Kidney epithelial cell (primary cell): ENCODE measurements at places on chromosomes 12 and 14.
A peak's percentile ranks its signal among the peaks of the same experiment; 100 is the strongest.

DNA sequence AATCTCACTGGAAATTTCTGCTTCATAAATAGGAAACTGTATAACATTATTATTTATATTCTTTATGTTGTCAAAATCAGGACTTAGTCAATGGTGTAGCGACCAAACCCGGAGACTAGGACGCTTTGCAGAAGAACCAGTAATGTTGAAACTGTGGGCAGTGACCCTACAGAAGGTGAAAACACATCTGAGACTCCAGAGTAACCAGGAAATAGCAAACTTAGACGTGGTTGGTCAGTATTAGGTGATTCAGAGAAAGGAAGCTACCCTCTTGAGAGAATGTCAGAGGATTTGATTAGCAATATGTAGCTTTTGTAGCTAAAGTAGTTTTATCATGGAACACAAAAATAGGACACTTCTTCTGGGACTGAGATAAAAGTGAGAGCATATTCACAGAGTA is 381.9 kb downstream of the SLC16A7 start:
- DNase-seq: no peak

- DNase-seq: no peak
Measured at GRCh38 chr14:70045844-70046535, 142.8 kb downstream of the SLC8A3 start.

DNA sequence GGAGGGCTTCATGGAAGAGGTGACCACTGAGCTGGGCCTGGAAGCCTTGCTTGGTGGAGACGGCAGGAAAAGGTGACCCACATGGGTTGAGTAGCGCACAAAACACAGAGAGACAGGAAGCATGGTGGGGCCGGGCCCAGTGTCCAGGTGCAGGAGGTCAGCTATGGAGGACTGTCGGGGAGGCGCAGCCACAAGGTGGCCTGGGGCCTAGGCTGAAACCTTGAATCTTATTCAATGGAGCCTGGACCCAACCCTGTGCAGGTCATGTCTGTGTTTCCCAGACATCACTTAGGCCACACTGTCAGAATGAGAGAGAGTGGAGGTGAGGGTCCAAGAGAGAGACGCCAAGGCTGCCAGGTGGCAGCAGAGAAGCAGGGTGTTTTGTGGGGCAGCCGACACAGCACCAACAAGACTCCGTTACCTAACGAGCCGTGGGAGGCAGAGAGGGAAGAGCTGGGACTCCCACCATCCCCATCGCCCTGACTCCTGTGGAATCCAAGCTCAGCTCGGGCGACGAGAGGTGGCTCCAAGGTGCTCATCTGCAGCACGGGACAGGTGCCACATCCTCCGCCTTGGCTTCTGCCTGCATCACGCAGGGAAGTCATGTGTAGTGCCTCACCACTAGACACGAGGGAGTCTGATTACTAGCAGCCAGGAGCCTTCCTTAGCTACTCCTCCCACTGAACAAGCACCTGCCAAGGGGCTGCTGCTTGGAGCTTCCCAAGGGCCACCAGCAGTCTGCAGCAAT is 38.7 kb downstream of the DEGS2 start:
- no peak for DNase-seq

GRCh38 chr12:72502546-72502945 is 230.4 kb downstream of the TRHDE start:
- no peak for DNase-seq

- DNase-seq: no peak
Measured at GRCh38 chr14:69500736-69501135, 16.2 kb downstream of the PLEKHD1 start.

GRCh38 chr12:51393676-51394545 is 2.7 kb upstream of the GALNT6 start:
- peak; percentile 81 for DNase-seq

DNA sequence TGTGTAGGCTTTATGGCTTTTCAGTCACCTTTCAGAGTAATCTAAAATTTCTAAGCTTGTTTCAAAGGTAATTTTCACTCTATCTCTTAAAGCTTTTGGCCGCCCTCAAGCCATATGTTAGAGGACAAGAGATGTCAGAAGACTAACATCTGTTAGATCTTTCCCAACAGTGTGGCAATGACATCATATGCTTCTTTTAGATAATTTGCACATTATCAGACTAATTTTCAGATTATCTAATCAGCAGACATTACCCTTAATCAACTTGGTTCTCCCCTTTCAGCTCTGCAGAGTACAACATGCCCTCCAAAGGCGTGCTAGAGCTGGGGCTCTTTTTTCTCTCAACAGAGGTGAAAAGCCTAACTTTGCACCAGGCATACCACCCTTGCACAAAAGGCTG is 207.1 kb downstream of the DPF3 start:
- DNase-seq: no peak

- no peak for DNase-seq
Measured at GRCh38 chr12:59459966-59460660, 135.7 kb upstream of the SLC16A7 start.

DNA sequence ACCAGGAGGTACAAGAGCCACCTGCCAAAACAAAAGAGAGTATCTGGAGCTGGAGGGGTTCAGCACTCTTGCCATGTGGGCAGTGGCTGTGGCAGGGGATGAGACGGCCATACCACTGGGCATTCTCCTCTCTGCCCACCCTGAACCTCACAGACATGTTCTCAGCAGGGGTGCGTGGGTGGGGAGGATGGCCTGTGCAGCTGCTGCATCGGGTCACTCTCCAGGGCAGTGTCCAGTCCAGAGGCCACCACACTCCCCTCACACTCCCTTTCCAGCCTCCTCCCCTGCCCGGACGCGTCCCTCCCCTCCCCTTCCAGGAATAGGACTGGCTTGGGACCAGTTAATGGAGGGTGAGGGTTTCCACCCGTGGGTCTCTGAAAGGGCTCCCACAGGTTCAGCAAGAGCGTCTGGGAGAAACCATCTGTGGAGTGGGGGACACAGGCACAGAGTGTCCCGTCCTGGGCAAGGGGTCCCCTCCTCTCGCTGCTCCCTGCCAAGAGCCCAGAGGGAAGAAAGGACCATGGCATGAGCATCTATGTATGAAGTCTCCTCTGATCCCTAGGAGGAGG is 501 bp downstream of the C1R start:
- no peak for DNase-seq

DNA sequence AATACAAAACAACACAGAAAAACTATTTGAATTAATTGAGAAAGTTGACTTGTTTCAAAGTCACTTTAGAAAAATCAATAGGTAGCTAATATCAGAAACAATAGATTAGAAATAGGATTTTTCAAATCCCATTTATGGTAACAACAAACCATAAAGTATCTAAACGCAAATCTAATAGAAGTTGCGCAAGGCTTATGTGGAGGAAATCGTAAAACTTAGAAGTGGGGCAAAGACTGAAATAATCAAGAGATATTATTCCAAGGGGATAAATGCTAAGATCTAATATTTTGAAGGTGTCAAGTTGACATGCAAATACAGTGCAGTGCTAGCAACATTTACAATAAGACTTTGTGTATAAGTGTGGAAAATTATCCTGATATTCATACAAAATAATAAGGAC is 87.2 kb downstream of the TRHDE start:
- no peak for DNase-seq

GRCh38 chr14:80658733-80659132 is 282.8 kb downstream of the CEP128 start:
- DNase-seq: no peak

GRCh38 chr12:99847936-99848335 is 136.8 kb downstream of the ANKS1B start:
- no peak for DNase-seq

DNA sequence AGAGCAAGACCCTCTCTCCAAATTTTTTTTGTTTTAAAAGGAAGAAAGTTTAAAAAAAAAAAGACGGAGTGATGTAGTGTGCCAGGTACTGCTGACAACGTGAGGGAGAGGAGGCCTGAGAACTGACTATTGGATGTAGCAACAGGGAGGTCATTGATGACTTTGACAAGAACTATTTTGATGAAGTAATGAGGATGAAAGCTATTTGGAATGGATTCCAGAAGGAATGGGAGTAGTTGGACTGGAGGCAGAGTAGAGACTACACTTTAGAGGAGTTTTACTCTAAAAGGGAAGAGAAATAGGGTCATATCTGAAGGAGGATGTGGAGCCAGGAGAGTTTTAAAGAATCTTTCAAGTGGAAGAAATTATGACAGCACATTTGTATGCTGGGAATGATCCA is 27.8 kb upstream of the SLC38A2 start:
- DNase-seq: no peak

DNA sequence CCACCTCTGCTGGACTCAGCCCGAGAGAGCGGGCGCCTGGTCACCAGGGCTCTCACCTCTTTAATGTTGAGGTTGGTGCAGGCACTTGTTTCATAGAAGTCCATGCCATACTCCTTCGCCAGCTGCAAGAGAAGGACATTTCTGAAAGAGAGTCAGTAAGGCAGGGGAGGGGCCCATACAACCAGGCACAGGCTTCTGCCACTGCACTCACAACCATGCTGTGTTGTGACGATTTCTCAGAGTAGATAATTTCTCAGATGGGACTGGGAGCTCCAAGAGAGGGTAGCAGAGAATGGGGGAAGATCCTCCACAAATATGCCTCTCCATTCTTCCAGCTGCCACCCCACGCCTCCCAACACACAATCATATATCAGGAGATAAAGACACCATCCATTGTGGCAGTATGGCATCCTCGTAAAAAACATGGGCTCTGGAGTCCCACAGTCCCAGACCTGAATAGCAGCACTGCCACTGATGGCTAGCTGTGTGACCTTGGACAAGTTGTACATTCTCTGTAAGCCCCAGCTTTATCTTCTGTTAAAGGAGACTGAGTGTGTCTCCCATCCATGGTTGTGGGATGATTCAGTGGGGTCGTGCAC is 6.2 kb upstream of the GPX2 start:
- no peak for DNase-seq

DNA sequence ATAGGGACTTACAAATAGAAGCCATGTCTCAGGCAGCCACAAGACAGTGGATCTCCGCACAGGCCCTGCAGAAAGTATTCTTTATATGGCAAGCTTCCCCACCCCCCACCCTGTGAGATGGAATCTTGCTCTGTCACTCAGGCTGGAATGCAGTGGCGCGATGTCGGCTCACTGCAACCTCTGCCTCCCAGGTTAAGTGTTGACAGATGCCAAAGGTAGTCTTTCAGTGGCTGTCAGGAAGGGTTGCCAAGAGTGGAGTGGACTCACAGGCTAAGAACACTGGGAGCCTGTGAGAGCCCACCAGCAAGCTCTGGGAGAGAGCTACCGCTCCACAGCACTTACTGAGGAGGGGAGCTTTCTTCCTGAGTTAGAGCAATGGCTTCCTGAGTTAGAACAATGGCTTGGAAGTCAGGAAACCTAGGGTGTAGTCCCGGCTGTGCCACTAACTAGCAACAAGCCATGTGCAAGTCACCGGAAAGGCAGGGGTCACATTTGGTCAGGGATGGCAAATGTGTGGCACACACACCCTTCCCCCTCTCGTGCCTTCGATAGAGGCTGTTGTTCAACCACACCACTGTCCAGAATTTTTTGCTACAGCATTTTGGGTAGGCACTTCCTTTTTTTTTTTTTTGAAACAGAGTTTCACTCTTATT is 2.6 kb downstream of the RNASE1 start:
- DNase-seq: no peak

- DNase-seq: no peak
Measured at GRCh38 chr14:74434294-74434693, 8.3 kb upstream of the SYNDIG1L start.

- no peak for DNase-seq
Measured at GRCh38 chr12:26460361-26460760, 265.0 kb downstream of the SSPN start.

DNA sequence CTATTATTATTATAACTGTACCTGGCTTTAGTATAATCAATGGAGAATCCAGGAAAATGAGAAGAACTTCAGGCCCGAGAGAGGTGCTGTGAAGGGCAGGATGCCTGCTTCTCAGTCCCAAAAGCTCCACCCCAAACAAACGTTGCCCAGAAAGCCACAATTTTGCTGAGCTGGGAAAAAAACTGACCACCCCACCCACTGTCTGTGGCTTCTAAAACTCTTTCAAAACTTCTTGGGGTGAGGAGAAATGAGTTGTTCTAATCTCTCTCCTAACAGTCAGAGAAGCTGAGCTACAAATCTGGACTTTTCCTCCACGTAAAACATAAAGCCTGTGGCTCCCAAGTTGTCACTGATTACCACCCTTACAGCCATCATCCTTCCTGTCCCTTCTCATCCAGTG is 13.4 kb downstream of the VDR start:
- no peak for DNase-seq

- no peak for DNase-seq
Measured at GRCh38 chr12:90628213-90628612, 326.8 kb downstream of the CCER1 start.

- no peak for DNase-seq
Measured at GRCh38 chr12:95411057-95411456, 62.9 kb upstream of the METAP2 start.

DNA sequence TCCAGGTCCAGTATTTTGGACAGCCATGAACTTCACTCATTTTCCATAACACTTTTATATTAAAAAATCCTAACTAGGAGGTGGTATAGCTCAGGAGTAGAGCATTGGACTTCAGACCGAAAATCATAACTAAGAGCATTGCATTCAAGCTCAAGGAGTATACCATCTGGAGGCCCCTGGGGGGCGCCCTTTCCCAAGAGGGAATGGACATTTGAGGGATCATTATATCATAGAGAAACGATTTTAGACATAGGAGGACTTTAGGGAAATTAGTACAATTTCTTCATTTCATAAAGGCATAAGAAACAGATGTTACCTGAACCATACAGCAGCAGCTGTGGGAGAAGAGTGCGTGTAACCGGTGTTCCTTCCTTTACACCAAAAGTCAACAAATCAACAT is 5.2 kb upstream of the ATG14 start:
- no peak for DNase-seq

DNA sequence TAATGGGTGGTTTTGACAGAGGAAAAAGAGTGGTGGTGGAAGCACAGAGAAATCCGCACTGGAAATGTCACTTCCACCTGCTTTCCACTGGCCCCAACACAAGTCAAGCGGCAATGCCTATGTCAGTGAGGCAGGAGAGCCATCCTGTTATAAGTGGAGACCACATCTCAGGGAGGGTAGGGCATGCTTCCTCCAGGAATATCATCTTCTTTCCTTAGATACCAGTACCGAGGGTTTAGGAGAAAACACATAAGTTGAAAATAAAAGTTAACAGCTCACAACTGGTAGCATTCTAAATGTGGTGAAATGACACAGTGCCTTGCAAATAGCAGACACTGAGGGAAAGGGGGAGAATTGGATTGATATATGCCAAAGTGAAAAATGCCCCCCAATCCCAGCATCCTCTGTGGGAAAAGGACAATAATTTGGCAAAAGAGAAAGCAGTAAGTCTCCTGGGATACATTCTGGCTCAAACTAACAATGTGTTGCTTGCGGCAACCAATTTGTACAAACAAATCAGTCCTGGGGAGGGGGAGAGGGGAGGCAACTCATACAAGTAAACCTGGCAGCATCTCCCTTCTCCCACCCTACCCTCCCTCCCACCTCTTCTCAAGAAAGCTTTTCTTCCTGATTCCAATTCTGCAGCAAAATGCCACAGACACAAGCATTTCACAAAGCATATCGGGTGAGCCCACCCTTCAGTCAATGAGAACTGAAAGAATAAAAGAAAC is 57.1 kb downstream of the STON2 start:
- no peak for DNase-seq

- no peak for DNase-seq
Measured at GRCh38 chr12:98466640-98467400, 48.6 kb upstream of the TMPO start.
